PC-9 (cell line): ENCODE measurements at places on chromosomes 7 and 10. TPM values are rescaled to one million over a fixed set of nuclear protein-coding genes. Genes with fewer than 3 reads are reported as not detected.

DNA sequence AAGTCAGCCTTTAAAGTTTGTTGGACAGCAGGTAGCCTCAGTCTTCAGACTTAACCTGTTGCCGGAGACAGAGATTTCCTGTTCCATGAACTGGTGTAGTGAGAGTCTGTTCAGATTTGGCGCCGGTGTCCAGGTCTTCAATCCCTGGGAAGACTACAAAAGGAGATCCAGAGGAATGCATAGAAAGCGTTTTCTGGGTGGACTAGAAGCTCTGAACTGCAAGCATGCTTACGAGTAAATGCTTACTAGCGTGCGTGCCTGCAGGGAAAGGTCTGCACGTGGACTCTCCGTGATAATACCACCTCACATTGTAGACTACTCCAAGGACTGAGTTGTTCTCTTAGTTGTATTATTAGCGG is 878 bp downstream of the GLRX3 start:
- no peak overlapping the region for H3K27ac ChIP-seq
- H3K4me1 ChIP-seq = no peaks in the 10 kb centered on the region
- no peaks in the 10 kb centered on the region for H3K27me3 ChIP-seq
- DNase-seq = no peak

DNA sequence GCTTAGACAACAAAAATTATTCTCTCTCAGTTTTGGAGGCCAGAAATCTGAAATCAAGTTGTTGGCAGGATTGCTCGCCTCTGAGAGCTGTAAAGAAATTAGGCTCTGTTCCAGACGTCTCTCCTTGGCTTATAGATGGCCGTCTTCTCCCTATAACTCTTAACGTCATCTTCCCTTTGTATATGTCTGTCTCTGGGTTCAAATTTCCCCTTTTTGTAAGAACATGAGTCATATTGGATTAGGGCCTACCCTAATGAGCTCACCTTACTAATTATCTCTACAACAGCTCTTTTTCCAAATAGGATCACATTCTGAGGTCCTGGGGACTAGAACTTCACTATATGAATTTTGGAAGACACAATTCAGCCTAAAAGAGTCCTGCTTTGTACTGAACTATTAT is 22.4 kb downstream of the GALNTL5 start:
- no peak for DNase-seq
- peaks cover 29% of the 10 kb centered on the region for H3K27me3 ChIP-seq
- no peak overlapping the region for H3K27ac ChIP-seq
- no peaks in the 10 kb centered on the region for H3K36me3 ChIP-seq
- no peak overlapping the region for H3K4me3 ChIP-seq
- no peaks in the 10 kb centered on the region for H3K4me1 ChIP-seq

GRCh38 chr7:141551782-141552181 is 572 bp downstream of the AGK start:
- no peak for DNase-seq
- H3K36me3 ChIP-seq = 0 out of 2 replicates have a peak, but pooled peaks cover 2% of the 10 kb centered on the region
- peak overlapping the region; percentile 84 for H3K4me3 ChIP-seq
- H3K27ac ChIP-seq = no peak overlapping the region
- peaks cover 10% of the 10 kb centered on the region for H3K4me1 ChIP-seq

- no peaks in the 10 kb centered on the region for H3K4me1 ChIP-seq
- no peak for DNase-seq
- no peak overlapping the region for H3K27ac ChIP-seq
- no peak overlapping the region for H3K4me3 ChIP-seq
- peaks cover 58% of the 10 kb centered on the region for H3K36me3 ChIP-seq
These were observed 27.7 kb downstream of the PSPH start for GRCh38 chr7:56023500-56023899.

DNA sequence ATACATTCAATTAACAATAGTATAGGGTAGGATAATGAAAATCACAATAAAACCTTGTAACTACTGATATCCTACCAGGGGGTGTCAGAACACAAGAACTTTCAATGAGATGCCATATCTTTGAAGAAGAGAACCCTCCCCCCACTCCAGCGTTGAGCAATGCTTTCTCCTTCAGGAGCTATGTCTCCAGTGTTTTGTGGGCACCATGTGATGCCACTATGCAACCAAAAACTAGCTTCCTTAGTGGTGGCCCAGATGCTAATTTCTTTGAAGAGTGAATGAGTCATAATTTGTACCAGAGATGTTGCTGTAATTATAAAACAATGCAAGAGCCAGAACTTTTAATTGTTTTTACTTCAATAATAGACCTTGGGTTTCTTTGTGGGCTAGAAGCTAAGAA is 76.0 kb upstream of the ADO start:
- no peak overlapping the region for H3K4me3 ChIP-seq
- H3K36me3 ChIP-seq = no peaks in the 10 kb centered on the region
- DNase-seq = no peak
- H3K27ac ChIP-seq = no peak overlapping the region

Gene EIF4EBP2
- total RNA-seq = 57.4 and 80.3 TPM in 2 replicates

GRCh38 chr7:1360521-1360971 is 98.7 kb downstream of the MICALL2 start:
- DNase-seq = no peak
- no peak overlapping the region for H3K4me3 ChIP-seq
- H3K27me3 ChIP-seq = peaks cover 53% of the 10 kb centered on the region
- no peaks in the 10 kb centered on the region for H3K4me1 ChIP-seq
- H3K36me3 ChIP-seq = no peaks in the 10 kb centered on the region

Gene SEMA3E
- 1.8 and 2.1 TPM in 2 replicates for total RNA-seq

DNA sequence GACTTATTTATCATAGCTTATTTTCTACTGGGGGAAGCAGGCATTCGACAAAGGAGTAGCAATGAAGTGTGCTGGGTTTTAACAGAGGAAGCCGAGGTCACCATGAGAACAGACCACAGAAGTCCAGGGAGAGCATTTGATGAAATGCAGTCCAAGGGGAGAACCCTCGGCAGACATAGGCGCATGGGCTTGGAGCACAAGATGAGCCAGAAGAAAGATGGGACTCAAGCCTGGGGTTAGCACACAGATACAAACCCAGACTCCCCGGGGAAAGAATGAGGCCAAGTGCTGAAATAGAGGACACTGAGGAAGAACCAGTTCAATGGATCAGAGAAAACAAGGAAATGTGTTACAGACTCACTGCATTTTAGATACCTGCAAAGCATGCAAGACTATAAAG is 209.5 kb downstream of the FAM107B start:
- DNase-seq = no peak
- H3K36me3 ChIP-seq = peaks cover 21% of the 10 kb centered on the region
- H3K4me1 ChIP-seq = peaks cover 36% of the 10 kb centered on the region

- no peaks in the 10 kb centered on the region for H3K4me1 ChIP-seq
- no peaks in the 10 kb centered on the region for H3K27me3 ChIP-seq
- no peaks in the 10 kb centered on the region for H3K36me3 ChIP-seq
- no peak overlapping the region for H3K27ac ChIP-seq
- H3K4me3 ChIP-seq = no peak overlapping the region
These were observed 12.6 kb downstream of the DHX32 start for GRCh38 chr10:125868372-125868975.

DNA sequence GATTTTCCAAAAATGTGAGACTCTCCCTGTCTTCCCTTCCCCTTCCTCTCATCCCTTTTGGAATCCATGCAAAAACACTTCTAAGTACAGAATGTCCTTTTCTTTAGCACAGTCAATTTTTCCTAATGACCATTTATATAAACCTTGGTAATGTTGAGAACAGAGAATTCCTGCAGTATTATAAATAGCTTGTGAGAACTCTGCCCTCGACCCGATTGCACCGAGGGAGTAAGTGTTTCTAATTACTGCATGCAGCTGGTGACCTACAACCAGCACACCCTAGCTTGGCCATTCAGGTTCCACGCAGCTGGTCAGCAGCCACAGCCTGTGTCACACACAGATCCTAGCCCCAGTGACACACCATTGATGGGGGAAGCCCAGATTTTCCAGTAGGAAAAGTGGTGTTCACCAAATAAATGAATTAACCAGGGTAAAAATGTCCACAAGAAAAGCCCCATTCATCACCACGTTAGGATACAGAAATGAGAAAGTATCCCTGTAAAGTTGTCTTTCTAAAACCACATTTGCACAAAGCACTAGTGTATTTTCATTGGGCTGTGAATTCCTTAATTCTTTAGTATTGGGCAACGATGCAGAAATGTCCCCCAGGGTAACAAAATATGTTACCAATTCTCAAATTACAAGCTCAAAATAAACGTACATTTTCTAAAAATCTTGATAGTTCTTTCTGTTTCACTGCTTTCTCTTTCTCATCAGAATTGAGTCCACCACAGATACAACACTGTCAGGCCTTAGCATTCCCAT is 499.0 kb upstream of the KLF6 start:
- H3K27me3 ChIP-seq = no peaks in the 10 kb centered on the region
- no peak for DNase-seq
- H3K36me3 ChIP-seq = no peaks in the 10 kb centered on the region
- H3K4me1 ChIP-seq = peaks cover 23% of the 10 kb centered on the region

DNA sequence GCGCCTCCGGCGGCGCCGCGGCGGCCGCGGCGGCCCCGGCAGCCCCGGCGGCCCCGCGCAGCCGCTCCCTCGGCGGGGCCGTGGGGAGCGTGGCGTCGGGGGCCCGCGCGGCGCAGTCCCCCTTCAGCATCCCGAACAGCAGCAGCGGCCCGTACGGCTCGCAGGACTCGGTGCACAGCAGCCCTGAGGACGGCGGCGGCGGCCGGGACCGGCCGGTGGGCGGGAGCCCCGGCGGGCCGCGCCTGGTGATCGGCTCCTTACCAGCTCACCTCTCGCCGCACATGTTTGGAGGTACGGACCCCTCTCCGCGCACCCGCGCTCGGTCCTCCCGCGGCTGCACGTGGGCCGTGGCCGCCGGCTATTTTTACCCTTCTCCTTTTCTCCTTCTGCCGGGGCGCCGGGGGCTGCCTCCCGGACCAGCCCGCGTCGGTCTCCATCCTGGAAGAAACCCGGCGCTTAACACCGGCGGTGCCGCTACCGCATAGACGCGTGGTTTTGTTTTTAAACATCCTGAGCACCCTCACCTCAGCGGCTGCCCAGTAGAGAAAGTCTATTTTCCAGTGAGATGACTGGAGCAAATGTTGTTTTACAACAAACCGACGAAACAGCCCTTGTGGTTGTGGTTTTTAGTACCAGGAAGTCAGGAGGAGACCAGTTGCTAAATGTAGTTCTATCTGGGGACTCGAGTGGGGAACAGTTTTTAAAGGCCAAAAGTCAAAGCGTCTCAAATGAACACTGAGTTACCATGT is 1.3 kb downstream of the ZNRF2 start:
- peak overlapping the region; percentile 79 for H3K27ac ChIP-seq
- H3K36me3 ChIP-seq = no peaks in the 10 kb centered on the region
- H3K27me3 ChIP-seq = no peaks in the 10 kb centered on the region

GRCh38 chr7:69564454-69565417 is 33.5 kb upstream of the AUTS2 start:
- H3K27ac ChIP-seq = no peak overlapping the region
- DNase-seq = no peak
- peaks cover 5% of the 10 kb centered on the region; the same call in 1 of the 2 replicates for H3K27me3 ChIP-seq
- no peak overlapping the region for H3K4me3 ChIP-seq
- no peaks in the 10 kb centered on the region for H3K4me1 ChIP-seq

DNA sequence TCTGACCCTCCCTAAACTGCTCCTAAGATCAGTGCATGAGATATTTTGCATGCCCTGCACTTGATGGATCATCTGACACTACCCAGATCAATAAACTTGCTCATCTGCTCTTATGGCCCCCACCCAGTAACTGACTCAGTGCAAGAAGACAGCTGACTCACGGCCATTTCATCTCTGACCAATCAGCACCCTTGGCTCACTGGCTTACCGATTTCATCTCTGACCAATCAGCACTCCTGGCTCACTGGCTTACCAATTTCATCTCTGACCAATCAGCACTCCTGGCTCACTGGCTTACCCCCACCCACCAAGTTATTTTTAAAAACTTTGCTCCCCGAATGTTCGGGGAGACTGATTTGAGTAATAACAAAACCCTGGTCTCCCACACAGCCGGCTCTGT is 37.2 kb upstream of the OPTN start:
- no peaks in the 10 kb centered on the region for H3K4me1 ChIP-seq
- peaks cover 29% of the 10 kb centered on the region for H3K27me3 ChIP-seq
- H3K4me3 ChIP-seq = no peak overlapping the region
- H3K36me3 ChIP-seq = no peaks in the 10 kb centered on the region
- DNase-seq = no peak
- no peak overlapping the region for H3K27ac ChIP-seq

DNA sequence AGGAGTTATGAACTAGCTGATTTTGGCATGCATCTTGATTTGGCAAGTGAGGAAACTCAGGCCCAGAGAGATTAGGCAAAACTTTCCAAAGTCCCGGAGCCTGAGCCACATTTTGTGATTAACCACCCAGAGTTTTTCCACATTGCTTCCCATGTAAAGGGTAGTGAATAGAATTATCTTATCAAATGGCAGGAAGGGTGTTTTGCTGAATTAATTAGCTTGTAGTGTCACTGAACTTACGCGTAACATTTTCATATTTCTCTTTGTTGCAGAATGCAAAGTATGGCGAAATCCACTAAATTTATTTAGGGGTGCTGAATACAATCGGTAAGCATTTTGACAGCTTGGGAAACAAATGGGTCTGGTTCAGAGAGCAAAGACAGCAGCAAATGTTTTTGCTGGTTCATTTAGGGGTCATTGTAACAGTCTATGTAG is 176.2 kb downstream of the ST7 start:
- DNase-seq = no peak
- peaks cover 32% of the 10 kb centered on the region for H3K4me1 ChIP-seq
- no peaks in the 10 kb centered on the region for H3K27me3 ChIP-seq
- H3K27ac ChIP-seq = no peak overlapping the region
- no peaks in the 10 kb centered on the region for H3K36me3 ChIP-seq

DNA sequence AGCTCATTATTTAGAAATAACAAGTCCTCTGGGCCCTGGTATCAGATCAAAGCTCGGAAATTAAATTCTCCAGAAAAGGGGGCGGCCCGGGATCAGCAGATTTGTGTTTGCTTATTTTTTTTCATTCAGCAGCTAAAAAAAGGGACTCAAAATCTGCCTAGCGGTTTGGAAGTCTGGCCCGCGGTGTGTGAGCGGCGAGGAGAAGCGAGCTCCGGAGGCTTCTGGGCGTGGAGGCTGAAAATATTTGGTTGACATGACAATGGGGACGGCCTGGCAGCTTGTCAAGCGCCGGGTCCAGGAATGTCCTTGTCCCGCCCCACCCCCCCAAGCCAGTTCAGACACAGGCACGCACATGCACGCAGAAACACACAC is 43.4 kb downstream of the FOXL3 start:
- peaks cover 47% of the 10 kb centered on the region for H3K27me3 ChIP-seq
- H3K36me3 ChIP-seq = no peaks in the 10 kb centered on the region
- H3K27ac ChIP-seq = no peak overlapping the region
- peak; percentile 80 for DNase-seq
- H3K4me1 ChIP-seq = peaks cover 9% of the 10 kb centered on the region; the same call in 1 of the 2 replicates

DNA sequence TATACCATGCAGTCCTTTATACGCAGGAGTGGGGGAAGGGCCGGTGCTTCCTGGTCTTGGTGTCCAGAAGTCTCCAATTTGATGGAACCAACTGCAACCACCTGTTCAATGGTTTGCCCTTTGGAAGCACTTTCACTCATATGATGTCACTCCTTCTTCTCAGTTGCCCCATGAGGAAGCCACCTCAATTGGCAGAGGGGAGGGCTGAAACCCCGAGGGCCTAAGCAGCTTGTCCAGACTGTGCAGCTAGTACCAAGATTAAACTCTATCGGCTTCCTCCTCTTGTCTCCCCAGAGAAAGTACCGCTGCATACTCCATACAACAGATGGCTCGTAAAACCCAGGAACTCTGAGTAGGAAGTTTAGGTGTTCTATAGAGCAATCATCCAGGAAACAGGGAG is 789.4 kb downstream of the TYW1 start:
- H3K4me1 ChIP-seq = no peaks in the 10 kb centered on the region
- DNase-seq = no peak
- no peaks in the 10 kb centered on the region for H3K36me3 ChIP-seq
- H3K27ac ChIP-seq = no peak overlapping the region
- peaks cover 23% of the 10 kb centered on the region for H3K27me3 ChIP-seq
- no peak overlapping the region for H3K4me3 ChIP-seq
